ENCODE measurements at places on chromosomes 7 and 10.
A peak's percentile ranks its signal among the peaks of the same experiment; 100 is the strongest.

- peak; percentile 16 for DNase-seq
These were observed 138.2 kb upstream of the TMEM229A start for GRCh38 chr7:124171068-124171467.

DNA sequence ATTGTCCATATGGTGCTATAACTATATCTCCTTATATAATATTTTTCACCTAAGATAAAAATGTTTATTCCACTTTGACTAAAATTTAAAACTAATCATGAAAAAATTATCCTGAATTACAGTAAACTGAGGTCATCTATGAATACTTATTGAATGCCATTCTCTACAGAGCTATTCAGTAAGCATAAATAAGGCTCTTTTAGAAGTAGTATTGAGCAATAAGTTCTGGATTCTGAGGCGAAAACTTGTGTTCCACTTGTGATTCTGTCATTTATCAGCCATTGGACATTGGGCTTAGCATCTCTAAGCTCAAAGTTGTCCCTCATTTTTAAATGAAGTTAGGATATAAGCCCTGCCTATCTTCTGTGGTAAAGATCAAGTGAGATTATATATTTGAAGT lies 130.8 kb downstream of the WNT2 start:
- DNase-seq, result no peak

DNA sequence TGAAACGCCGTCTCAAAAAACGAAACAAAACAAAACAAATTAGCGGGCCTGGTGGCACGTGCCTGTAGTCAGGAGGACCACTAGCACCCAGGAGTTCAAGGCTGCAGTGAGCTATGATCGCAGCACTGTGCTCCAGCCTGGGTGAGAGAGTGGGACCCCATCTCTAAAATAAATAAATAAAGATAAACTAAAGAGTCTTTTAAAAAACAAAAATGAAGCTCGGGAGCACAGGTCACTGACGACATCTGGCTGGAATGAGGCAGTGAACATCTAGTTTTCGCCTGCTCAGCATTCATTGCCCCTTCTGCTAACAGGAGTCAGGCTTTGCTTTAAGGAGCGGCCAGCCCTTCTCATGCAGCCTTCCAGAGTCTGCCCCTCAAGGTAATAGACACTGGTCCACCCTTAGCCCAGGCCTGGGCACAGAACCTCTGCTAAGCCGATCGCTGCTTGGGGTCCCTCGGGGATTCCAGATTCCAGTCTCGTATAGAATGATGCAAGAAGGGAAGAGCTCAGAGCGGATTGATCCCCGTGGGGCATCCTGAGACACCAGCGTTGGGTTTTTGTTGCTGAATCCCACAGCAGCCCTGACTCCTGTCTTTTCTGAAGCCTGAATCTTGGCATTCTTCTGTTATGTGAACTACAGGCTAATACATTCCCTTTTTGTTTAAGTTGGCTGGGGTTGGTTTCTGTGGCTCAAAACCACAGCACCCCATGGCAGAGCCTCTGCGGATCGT lies 14.2 kb upstream of the FOXK1 start:
- no peak for DNase-seq

DNA sequence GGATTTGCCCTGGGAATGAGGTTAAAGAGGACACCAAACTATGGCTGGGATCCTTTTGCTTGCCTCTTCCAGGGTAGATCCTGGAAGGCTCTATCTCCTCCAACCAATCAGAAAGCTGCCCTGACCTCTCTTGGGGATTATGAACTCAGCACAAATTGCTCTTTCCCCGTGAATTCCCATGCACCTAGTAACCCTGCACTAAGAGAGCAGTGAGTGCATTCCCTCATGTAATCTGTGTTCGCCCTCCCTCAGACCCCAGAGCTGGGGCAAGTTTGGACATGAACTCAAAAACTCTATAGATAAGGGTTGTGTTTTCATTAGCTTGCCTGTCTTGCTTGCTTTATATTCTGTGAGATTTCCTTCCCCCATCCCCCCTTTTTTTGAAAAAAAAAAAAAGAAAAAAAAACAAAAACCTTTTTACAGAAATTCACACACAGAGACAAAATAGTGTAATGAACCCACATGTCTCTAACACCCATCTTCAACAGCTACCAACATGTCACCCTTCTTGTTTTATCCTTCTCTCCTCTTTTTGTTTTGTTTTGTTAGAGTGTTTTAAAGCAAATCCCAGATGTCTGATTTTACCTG lies 225.5 kb upstream of the TCF7L2 start:
- no peak for DNase-seq

DNA sequence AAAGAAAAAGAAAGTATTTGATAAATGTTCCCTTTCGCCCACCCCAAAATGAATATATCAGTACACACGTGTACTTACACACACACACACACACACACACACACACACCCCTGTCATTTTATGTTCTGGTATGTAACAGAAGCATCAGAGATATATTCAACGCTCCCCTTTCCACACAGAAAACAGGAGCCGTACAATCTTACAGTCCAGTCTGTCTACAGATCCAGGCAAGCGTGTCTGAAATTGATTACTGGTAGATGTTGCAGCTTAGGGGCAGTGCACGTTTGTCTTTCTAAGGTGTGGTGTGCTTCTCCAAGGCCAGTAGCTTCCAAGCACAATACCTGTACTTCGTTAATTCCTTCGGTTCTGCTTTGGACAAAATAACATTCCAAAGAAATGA lies 143.7 kb upstream of the RNF32 start:
- no peak for DNase-seq

DNA sequence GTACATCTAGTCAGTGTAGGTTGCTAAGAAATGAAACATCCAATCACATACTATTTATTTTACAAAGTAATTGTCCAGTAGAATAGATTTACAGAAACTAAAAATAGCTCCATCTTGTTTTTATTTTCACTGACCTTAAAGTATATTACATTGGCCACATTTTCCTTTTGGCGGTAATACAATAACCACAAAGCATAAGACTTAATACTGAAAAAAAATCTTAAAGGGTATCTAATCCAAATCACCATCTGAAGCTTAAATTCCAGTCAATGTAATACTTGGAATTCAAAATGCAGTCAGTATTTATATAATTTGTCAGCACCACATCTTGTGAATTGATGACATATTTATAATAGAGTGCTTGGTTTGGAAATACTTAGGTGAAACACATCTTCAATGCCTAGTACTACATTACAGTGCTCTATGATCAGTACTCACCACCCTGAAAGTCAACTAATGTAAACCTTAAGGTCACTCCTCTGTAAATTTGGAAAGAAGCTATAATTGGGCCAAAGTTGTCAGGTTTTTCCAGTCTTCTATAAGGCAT lies 8.9 kb downstream of the ANKMY2 start:
- no peak for DNase-seq

- DNase-seq, result no peak
These were observed 931.2 kb upstream of the C7orf33 start for GRCh38 chr7:147659036-147659995.

GRCh38 chr10:97411406-97411805 lies 10.3 kb upstream of the RRP12 start:
- DNase-seq, result no peak

GRCh38 chr7:36758879-36759278 lies 34.6 kb upstream of the AOAH start:
- no peak for DNase-seq

GRCh38 chr7:157979636-157980340 lies 607.8 kb downstream of the PTPRN2 start:
- DNase-seq, result no peak

DNA sequence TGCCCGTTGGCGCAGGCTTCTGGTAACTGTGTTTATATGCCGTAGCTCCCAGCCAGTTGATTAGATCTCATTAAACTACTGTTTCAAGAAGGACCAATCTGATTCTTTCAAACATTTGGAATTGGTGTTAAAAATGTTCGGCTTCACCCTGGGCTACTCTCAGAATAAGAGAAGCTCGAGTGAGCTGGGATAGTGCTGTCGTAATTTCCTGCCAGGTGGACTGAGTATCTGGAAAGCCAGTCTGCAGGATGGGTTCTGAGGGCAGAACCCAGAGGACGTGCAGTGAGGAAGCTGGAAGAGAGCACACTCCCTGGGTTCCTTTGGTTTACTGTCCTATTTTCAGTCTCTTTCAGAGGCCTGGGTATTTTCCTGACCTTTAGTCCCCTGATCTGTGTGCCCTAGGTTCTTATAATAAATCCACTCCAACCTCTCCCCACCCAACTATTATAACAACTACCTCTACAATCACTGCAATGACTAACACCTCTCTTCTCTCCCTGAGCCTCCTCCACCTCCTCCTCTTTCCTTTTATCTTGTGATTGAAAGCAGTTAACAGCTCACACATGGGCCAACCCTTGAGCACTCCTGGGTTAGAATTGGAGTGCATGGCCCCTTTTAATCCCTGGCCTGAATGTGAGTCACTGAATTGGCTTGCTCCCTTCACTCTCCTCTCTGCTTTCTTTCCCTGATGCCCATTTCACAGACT lies 63.0 kb downstream of the AOAH start:
- no peak for DNase-seq

DNA sequence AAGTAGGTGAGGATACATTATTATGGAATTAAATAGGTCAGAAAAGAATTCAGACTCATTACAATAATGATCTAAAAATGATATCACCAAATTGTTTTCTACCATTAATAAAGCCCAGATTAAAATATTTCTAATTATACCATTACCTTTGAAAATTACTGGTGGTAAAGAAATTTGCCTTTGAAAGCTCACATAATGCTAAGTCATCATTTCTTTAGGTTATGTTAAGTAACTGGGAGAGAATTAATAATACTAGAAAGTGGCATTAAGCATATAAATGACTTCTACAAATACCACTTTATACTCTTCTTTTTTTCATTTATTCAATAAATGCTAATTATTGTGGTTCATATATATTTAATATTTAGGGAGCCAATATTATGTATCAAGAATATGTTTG lies 641.2 kb upstream of the LRRTM3 start:
- no peak for DNase-seq

DNA sequence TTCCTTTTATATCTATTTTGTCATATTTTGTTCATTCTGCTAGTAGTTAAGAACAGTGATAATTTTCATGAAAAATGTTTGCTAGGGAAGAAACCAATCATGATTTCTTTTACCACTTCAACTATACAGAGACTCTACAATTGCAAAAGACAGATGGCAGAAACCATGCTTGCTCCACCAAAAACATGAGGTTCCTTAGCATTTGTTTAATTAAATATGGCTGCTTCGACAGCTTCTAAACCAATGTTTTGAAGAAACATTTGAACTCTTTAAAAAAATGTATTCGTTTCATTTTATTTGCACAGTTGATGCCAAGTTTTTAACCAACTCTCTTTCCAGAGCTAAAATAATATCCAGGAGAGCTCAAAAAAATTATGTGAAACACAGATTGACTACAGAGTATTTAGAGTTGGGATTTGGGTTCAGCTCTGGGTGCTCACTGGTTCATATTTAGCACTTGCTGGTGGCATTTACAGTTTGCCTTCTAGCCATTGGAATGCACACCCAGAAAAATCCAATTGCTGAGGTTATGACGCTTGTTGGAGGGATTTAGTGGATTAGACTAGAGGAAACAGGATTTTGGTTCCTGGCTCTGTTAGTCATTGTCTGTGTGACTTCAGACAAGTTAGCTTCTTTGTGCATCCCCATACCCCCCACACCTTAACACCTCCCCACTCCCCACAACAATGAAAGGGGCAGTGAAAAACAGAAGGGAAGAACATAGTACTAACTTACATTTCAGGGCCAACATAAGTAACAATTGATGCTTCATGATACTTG lies 35.8 kb upstream of the SDHAF3 start:
- no peak for DNase-seq

DNA sequence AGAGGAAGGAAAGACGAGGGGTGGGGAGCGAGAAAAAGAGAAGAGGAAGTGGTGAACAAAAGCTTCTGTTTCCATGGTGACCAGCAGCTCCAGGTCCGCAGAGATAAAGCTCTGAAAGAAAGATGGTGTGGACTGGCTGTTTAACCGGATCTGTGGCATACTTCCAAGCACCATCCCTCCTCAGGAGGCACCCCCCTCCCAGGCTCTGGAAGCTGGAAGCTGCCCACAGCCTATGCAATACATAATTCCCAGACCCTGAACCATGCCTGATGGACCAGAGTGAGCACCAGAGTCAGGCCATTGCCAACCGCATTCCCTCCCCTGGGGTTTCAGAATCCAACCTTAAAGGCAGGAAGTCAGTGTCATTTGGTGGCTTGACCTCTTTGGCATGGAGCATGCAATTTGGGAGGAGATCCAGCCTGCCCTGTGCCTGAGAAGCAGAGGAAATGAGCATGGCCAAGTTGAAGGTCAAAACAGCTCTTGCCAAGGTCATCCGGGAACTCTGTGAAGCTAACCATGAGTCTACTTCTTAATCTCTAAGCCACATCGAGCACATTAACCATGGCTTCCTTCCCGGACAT lies 22.2 kb upstream of the CPXM2 start:
- DNase-seq, result no peak

- DNase-seq, result peak; percentile 17
These were observed 41.4 kb downstream of the GSDME start for GRCh38 chr7:24715661-24716479.

GRCh38 chr10:60188548-60188947 lies 201.1 kb downstream of the ANK3 start:
- DNase-seq, result no peak

GRCh38 chr7:70355198-70356020 lies 757.1 kb downstream of the AUTS2 start:
- DNase-seq, result no peak

DNA sequence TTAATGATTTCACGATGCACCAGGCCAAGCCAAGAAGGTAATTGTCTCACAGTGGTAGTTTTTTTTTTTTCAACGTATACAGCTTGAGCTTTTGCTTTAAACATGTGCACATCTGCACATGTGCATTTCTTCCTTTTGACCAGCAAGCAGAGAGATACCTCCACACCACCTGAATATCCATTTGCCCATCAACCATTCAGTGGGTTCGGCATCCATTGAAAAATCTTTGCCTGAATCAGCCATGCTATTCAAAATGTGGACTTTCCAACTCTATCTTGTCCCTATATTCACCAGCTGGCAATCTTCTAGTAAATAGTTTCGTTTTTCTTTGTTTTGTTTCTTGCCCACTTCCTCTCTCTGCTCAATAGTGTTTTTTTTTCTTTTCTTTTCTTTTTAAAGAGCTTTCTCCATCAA lies 7.7 kb upstream of the TRA2A start:
- DNase-seq, result no peak

GRCh38 chr7:79652619-79653018 lies 199.2 kb upstream of the MAGI2 start:
- no peak for DNase-seq

- DNase-seq, result no peak
These were observed 52.9 kb downstream of the C10orf120 start for GRCh38 chr10:122646511-122647382.

DNA sequence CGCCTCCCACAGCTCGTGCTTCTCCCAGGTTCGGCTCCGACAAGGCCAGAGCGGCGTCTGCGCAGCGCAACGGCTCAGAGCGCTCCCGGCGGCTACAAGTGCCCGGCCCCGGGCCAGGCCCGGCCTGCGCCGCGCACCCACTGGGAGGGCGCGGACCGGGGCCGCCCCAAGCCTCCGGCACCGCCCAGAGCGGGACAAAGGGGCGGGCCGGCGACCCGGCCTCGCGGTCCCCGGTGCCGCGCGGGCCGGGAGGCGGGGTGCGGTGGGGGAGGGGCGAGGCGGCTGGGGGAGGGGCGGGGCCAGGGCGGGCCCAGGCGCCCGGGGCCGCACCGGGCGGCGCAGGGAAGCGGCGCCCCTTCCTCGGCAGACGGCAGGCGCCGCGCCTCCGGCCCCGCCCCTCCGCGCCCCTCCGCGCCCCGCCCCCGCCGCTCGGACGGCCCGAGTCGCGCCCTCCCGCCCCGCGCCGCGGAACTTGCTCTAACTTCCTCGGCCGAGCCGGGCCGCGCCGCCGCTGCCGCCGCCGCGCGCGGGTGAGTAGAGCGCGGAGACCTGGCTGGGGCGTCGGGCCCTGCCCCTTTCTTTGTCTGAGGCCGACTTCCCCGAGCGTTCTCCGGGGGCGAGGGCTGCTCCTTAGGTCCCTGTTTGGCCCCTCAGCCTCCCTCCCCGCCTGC lies at the start of gene TSPAN14:
Gene TSPAN14 (plus strand): TSS at position 469 of the 671 bp plus-strand sequence. CDS start 34,924 bp downstream, outside the sequence.
- peak; percentile 74 for DNase-seq
